ENCODE measurements at places on chromosomes 3 and 15.

- DNase-seq = no peak
These were observed 43.2 kb downstream of the MSL2 start for GRCh38 chr3:136152963-136153362.

- no peak for DNase-seq
These were observed 351.7 kb upstream of the THRB start for GRCh38 chr3:24846286-24846860.

- DNase-seq = no peak
These were observed 8.7 kb downstream of the CAPN7 start for GRCh38 chr3:15214758-15215157.

GRCh38 chr15:101477851-101478362, 11.6 kb downstream of the PCSK6 start:
- DNase-seq = no peak

DNA sequence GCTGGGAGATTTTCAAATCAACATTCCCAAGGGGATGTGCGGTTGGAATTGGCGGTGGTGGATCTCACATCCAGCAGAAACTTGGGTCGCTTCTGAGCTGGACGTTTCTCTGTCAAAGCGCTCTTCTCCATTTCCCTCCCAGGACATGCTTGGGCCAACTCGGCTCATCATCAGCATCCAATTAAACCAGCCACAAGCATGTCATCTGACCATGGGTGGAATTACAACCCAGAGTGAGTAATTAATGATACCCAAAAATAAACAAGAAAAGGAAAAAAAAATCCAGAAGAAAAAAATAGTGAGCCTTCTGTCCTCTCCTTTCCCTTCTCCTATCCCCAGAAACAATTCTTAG, 111.2 kb downstream of the XXYLT1 start:
- DNase-seq = no peak

All from fibroblast of skin of back (primary cell).